ENCODE measurements at places on chromosomes 12 and 14.

DNA sequence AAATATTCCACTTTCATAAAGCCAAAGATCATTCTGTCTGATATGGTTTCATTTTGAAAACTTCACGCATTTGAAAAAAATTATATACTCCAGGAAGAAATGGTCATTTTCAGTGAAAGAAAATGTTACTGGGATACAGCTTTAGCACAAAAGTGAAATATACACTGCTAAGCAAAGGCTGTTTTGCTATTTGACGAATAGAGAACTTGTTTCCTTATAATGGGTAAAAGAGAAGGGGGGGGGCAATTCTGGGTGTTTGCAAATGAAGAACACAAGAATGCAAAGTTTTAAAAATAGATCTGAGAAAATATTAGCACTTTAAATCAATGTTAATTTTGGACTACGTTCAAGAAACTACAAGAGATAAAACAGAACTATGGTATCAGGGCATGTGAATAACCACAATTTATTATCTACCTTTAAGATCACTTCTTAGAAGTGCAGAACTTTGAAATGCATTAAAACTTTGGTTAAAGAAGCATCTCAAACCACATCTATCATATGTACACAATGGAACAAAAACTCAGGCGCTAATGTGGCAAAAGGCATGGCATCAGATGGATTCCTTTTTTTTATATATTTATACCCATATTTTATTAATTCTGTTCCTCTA lies 51.1 kb downstream of the EFCAB11 start:
- DNase-seq: no peak

DNA sequence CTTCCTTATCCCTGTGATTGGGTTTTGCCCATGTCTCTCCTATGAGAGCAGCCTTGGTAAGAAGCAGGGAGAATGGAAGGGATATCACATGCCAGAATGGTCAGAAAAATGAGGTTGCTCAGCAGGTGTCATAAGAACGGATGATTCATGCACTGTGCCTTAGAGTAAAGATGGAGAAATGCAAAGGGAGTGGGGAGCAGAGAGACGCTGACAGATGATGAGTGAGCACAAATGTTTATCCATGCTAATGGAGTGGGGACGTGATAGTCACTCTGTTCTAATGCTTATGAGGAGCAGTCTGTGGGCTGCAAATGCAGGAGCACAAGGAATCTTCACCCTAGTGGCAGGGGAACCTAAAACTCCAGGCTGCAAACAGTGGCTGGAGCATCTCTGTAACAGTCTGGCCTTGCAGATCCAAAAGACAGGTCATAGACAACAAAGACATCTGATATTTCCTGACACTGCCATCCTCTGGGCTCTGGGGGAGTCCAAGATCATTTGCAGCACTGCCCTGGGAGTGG lies 243.2 kb downstream of the CACNA1C start:
- DNase-seq: peak; percentile 16

DNA sequence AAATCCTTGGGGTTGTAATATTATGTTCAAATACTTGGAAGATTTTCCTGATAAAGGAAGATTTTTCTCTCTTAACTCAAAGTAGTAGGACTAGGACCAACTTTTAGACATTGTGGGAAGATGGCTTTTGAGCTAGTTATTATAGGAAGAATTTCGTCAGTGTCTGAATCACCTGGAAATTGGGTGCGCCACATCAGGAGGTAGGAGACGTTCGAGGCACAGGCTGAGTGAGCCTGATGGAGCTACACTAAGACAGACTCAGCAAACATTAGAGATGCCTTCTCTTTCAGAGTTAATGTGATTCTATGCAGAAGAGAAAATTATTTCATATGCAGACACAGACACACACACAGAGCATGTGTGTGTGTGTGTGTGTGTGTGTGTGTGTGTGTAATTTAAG lies 84.7 kb downstream of the DERA start:
- DNase-seq: no peak

DNA sequence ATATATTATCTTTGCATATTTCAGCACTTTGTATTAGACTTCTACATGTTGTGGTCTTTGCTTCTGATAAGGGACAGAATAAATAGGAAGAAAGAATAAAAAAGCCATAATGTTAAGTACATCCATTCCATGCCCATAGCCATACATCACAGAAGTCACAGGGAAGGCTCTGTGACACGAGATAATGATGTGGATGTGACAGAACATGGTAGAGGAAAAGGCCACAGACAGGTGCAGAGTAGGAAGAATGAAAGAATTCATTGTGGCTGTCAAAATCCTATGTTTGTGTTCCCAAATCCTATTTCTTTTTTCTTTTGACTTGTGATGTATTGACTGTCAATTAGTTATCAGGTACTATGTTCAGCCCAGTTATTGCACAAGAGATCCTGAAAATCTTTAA lies 38.4 kb downstream of the BICD1 start:
- no peak for DNase-seq

DNA sequence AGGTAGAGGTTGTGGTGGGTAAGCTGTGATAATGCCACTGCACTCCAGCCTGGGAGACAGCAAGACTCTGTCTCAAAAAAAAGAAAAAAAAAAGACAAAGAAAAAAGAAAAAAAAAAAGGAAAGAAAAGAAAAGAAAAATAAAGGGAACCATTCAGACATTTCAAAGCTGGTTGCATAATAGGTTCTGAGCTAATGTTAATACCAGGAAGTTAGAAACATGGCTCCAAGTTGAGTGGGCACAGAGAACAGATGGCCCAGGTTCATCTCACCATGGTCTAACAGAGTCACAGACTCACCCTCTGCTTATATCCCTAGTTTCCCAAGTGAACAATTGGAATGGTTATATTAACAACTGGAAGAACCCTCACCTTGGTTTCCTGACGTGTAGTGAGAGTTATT lies 17.4 kb upstream of the ZDHHC17 start:
- DNase-seq: peak; percentile 49

GRCh38 chr14:97442363-97442762 lies 645.2 kb downstream of the VRK1 start:
- DNase-seq: no peak

DNA sequence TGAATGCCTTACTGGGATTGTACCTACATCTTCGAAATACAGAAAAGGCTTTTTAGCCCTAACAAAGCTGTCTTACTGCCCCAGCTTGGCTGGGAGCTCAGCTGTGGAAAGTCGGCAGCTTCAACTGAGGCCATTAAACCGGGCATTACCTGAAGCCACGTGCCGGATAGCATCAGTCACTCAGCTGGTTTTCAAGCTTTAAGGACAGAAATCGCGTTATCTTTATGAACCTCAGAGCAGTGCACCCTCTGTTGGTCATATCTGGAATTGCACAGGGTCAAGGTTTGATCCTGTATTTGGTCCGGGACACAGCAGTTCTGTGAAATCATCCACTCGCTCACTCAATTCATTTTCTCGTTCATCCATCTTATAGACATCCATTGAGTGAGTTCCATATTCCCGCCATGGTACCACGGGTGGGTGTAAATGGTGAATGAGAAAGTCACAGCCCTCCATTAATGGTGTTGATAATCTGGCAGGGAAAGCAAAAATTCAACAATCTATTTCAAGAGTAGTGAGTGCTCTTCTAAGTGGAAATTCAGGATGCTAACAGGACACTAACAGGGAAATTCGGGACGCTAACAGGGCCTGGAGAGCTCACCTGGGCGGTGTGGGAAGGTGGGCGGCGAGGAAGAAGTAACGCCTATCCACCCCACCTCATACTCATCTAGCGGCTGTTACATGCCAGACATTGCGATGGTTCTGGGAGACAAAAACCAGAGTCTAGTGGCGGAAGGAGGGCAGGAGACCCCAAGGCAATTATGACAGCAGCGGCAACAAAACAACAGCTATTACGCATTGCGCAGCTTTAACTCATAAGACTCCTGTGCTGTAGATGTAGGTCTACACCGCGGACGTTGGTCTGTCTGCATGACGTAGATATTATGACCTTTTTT lies 60.6 kb upstream of the TCL1A start:
- no peak for DNase-seq

DNA sequence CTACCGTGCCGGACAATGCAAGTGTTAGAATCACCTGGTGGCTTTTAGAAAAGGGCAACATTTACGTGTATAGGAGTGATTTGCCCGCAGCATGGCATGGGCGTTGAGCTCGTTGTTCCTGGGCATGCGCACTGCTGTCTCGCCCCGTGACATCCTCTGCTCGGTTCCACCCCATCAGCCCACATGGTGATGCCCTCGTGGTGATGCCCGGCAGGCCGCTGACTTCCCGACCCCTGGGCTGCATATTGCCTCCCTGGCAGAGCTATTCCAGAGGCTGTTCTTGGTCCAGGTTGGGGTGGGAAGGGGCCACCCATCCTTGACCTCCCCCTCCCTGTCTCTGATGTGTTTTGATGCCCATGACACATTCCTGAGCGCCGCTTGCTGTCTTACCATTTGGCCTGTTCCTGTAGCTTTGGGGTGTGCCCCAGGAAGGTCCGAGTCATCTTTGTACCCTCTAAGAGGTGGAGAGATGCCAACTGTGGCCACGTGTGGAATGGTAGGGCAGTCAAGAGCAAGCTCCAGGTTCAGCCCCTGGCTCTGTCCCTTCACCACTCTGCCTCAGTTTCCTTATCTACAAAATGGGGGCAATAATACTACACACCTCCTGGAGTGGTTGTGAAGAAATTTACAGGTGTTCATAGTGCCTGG lies 4.8 kb downstream of the HIP1R start:
- DNase-seq: no peak

GRCh38 chr14:91100102-91100501 lies 13.8 kb upstream of the DGLUCY start:
- no peak for DNase-seq

- no peak for DNase-seq
Measured at GRCh38 chr14:23114669-23115038, 4.4 kb downstream of the CEBPE start.

DNA sequence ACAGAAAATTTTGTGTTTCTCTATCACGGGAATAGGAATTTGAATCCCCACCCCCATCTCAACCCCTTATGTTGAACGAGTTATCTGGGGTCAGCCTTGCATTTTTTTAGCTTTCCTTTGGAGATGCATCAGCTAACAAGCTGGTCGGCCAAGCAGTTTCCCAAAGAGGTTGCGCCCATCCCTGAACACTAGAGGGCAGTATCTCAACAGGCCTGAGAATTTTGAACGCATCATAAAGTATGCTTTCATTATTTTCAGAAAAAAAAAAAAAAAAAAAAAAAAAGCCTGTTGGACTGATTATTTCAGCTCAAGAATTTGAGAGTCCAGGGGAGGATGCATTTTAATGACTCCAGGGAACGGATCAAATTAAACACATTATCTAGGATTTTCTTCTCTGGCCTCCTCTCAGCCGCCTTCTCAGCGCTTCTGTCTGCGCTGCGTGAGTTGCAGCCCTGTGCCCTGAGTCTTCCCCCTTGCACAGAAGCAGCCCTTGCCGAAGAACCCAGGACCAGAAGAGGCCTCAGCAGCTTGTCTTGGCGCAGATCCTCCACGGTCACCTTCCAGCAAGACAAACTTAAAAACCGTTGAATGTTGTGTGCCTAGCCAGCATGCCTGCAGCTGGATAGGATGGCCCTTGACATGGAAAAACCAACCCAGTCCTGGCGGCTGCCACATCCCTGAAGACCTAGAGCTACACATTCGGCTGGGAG lies 76.6 kb upstream of the GZMB start:
- peak; percentile 35 for DNase-seq

DNA sequence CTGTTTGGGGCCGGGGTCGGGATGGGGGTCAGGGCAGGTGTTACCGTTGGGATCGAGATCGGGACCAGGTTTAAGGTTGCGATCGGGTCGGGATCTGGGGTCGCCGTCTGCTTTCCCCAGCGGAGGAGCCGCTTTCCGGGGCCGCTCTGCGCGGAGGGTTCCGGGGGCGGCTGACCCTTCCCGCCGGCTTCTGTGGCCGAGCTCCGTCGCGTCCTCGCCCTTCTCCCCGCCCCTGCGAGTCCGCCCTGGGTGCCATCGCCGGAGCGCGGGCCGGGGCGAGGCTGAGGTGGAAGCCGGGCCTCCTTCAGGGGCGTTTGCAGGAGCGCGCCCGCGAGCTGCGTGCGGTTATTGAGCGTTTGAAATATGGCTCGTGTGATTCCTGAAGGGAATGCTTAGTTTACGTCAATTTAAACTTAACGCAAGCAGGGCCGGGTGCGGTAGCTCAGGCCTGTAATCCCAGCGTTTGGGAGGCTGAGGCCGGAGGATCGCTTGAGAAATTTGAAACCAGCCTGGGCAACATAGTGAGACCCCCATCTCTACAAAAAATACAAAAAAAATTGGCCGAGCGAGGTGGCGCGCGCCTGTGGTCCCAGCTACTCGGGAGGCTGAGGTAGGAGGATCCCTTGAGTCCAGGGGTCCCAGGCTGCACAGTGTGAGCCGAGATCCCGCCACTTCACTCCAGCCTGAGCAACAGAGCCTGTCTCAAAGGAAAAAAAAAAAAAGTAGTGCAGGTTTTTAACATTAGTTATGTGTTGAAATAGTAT lies 620 bp downstream of the PGAM5 start:
- DNase-seq: no peak

DNA sequence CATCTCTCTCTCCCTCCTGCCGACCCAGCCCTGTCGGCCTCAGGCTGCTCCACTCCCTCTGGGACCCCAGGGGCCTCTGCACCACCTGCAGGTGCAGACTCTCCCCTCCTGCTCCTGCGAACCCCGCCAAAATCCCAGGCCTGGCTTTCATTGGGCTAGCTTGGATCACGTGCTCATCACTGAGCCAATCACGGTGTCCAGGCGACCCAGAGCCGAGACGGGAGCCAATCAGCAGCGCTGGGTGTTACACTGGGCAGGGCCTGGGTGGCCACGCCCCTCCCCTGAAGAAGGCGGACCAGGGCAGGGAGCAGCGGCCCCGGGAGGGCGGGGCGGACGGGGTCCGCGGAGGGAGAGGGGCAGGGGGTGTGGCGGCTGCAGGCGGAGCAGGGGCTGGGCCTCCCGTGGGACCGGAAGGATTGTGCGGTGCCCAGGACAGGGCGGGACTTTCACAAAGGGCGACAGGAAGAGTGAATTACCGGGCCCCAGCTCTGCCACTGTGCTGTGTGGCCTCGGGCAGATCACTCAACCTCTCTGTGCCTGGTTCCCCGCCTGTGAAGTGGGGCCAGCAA lies 66.6 kb upstream of the FBRSL1 start:
- DNase-seq: no peak

- DNase-seq: no peak
Measured at GRCh38 chr12:99281277-99281676, 366.3 kb upstream of the GARIN6 start.
